ENCODE measurements at places on chromosomes 11 and 22.
A peak's percentile ranks its signal among the peaks of the same experiment; 100 is the strongest.

DNA sequence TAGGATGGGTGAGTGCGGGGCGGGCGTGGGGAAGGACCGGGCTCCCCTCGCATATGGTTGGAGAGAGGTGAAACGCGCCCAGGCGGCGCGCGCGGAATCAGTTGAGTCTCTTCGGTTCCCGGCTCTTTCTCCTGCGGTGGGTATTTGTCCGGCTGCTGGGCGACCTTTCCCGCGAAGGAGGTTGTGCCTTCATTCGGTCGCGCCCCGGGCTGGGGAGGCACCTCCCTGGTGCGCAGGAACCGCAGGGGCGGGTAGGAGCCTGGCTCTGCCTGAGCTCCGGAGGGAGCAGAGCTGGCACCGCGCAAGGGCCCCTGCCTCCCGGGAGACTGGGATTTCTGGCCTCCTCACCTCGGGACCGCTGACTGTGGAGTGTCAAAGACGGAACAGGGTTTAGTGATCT, 27.5 kb downstream of the SAA4 start:
- no peak for DNase-seq

GRCh38 chr11:58227956-58228615, 632 bp downstream of the OR10Q1 start:
- DNase-seq: no peak

DNA sequence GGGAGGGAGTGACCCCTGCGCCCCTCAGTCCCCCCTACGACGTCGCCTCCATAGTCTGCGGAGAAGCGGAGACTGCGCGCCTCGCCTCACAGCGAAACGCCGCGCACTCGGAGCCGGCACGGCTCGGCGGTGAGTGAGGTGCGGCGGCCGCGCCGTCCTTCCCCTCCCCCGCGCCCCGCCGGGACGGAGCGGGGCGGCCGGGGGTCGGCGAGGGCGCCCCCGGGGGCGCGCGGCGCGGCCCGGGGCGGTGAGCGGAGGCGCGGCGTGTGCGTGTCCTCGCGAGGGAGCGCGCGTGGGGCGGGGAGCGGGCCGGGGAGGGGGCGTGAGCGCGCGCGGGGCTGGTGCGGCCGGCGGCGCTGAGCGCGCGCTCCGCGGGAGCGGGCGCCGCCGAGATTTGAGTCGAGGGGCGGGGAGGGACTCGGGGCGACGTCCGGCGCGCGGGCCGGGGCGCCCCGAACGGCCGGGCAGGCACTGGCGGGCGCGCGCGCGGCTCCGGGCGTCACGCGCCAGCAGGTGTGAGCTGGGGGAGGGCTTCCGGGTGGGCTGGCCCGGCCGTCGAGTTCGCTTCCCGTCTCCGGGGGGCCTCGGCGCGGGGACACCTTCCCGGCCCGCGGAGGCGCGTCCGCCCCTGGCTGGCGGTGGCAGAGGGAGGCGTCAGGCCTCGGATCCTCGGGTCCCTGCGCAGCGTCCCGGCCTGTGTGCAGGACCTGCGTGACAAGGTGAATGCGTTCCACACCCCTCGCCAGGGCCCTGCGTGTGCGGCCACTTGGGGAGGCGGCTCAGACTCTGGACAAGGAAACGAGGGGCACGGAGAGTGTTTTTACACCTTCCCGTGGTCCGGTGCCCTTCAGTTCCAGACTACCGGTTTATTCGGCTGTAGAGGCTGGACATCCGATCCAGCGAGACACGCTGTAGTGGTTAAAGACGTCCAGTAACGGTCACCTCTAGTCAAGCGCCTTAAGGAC, 50.4 kb downstream of the FAM83F start:
- peak; percentile 85 for DNase-seq

DNA sequence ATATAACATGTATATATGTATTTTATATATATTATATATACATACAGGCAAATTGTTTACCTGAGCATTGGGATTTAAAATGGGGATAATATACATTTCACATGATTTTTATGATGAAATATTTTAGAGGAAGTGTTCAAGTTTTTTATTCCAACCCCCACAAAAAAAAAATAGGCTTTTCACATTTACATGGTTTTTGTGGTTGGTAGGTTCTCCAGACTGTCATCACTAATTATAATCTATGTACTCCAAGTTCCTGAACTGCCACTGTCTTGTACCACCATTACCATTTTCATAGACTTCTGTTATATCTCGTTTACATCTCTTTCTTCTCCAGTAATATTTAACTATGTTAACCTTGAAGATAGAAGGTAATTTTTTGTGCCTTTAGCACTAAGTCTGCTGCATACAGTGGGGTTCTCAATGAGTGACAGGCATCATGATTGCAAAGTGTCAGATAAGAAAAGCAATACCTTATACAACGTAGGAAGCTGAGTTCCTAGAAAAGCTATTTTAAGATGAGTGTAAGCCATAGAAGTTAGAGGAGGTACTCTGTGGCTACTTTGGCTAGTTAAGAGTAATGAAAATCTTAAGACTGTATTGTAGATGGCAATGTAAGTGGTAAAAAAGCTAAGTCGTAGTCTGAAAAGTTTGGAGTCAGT, 5.2 kb downstream of the TMEM126A start:
- no peak for DNase-seq

- no peak for DNase-seq
These were observed 24.1 kb downstream of the RNF214 start for GRCh38 chr11:117256573-117256972.

GRCh38 chr11:13268791-13269190, 8.8 kb upstream of the BMAL1 start:
- DNase-seq: no peak

Data from CD4-positive, alpha-beta T cell treated with Interleukin-12 subunit alpha and Interleukin-12 subunit beta, for 1 hour (primary cell).